Gastroesophageal sphincter (tissue), 4 donors: ENCODE measurements at places on chromosomes 12 and 14.

- ATAC-seq: no peak
Observed at GRCh38 chr14:105646175-105646574, 119.8 kb downstream of the TMEM121 start.

GRCh38 chr14:100350276-100350926 lies 27.3 kb downstream of the SLC25A47 start:
- no peak for ATAC-seq

DNA sequence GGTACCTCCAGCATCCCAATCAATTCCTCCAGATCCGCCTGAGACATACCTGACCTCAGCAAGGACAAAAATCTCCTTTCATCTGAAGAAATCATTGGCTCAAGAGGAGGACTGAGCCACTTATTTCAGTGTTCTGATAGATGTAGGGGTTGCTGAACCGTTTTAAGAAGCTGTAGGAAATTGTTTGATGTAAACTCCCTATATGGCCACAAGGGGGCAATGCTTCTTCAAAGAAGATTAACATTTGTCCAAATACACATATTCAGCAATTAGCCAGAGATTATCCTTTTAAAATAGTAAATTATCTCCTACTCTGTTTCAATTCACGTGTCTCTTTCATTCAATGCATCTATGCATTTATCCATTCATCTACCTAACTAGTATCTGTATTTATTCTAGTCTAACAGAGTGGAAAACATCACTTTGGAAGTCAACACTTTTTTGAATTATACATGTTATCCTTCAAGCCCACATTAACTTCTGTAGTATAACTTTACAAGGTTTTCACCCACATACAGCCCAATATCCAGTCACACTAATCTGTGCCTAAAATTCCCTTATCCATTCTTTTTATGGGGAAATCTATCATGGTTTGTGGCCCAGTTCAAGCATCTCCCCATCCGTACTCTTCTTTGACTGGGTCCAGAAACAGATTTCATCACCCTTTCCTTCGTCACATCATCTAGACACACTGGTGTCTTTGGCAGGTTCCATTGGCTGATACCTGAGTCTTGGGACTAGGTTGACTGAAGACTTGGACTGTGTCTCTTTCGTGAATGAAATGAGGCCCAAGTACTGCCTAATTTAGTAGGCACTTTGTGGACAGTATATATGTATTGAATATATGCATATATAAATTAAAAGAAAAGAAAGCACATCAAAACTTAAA lies 411.0 kb upstream of the OR4E1 start:
- ATAC-seq: peak; percentile 32

DNA sequence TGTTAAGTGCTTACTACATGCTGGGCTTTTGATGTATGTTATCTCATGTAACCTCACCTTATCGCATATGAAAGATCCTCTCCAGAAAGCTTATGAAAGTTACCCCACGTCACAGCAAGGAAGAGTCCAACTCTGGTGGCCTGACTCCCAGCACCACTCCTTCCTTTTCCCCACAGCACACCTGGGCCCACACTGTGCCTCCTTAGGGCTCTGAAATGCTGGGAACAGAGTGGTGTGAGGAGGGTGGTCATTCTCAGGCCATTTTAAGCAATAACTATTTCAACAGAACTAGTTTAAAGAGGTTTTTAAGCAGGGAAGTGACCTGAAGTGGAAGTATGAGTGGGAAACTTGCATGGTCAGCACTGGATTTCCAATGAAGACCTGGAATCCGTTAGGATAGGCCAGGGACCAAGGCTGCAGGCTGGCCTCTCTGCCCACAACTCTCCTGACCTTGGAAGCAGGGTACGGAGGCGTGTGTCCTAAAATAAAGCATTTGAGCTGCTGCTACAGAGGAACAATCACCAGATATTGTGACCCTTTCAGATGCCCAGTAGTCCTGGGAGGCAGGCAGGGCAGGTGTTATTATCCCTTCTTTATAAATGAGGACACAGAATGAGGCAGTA lies 67.2 kb upstream of the TMEM263 start:
- ATAC-seq: no peak

DNA sequence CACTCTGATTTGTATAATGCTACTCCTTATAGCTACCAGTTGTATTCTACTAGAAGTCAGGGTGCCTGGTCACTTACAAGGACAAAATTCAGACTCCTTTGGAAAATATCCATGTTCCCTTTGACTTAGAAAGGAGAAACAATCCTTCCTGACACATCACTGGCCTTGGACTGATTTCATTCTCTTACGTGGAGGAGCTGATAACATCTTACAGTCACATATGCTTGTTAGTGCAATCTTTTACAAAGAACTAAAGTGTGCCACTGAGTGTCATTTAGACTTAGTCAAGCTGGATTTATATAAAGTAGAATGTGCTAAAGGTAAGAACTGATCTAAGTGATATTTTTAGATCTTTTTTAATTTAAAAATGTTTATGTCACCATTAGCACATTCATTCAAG lies 131.0 kb upstream of the TMTC2 start:
- no peak for ATAC-seq

GRCh38 chr14:87994974-87995373 lies 2.0 kb upstream of the GALC start:
- no peak for ATAC-seq

- ATAC-seq: no peak
Observed at GRCh38 chr12:28586481-28586880, 396.2 kb downstream of the CCDC91 start.

DNA sequence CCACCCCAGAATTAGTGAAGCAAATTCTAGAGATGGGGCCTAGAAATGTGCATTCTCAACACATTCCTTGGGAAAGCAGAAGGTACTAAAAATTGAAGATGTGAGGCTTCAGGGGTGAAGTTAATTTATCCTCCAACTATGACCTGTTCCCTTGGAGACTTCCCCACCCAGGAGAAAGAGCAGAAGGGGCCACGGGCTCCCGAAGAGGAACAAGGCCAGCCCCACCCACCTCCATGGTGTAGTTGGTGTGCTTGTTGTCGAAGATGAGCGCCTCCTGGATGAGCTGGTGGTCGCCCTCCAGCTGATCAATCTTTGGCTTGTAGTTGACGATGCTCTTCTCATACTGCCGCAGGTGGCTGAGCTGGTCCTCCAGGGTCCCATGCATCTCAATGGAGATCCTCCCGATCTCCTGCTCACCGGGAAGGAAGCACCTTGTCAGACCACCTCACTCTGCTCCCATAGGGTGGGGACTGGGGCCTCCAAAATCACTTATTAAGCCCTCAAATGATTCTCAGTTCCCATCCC lies 87.8 kb upstream of the ZFP36L1 start:
- ATAC-seq: no peak

DNA sequence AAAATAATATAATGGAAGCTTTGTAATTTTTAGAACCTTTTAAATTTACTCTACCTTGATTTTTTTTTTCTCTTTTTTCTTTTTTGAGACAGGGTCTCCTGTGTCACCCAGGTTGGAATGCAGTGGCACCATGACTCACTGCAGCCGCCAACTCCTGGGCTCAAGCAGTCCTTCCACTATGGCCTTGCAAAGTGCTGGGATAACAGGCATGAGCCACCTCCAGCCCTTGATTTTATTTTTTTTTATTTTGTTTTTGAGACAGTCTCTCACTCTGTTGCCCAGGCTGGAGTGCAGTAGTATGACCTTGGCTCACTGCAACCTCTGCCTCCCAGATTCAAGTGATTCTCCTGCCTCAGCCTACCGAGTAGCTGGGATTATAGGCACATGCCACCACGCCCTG lies 65.3 kb upstream of the TRAF3 start:
- no peak for ATAC-seq

DNA sequence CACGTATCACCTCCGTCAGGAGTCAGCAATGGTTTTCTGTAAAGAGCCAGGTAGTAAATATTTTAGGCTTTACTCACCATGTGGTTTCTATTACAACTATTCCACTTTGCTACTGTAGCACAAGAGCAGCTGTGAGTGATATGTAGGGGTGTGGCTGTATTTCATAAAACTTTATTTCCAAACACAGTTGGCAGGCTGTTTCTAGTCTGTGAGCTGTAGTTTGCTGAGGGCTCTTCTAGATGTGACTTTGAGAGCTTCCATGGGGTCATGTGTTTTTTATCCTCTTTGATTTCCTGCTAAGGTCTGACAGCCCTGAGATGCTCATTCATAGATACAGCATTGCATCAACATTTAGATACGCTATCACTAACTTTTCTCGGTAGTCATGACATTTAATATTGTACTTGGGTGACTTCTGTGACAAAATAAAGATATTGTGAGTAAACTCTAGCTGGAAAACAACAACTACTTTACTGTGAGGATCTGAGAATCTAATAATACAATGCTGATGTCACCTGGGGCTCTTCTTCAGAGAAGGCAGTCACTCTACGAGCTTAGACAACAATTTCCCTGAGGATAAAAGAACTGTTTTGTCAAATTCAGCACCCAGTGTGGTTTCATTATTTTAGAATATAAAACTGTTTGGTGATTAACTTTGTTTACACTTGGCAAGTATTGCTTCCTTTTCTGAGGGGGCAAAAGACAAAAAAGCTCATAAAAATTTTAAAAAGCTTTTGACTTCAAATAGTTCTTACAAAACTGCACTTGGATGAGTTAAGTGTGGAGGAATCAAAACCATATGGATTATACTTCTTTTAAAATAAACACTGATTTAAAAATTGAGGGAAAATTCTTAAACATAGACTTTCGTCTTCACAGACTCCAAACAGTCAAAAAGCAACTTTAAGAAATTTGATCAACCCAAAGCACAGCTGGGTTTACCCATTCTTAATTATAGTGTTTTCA lies 231.2 kb upstream of the DCN start:
- ATAC-seq: no peak

DNA sequence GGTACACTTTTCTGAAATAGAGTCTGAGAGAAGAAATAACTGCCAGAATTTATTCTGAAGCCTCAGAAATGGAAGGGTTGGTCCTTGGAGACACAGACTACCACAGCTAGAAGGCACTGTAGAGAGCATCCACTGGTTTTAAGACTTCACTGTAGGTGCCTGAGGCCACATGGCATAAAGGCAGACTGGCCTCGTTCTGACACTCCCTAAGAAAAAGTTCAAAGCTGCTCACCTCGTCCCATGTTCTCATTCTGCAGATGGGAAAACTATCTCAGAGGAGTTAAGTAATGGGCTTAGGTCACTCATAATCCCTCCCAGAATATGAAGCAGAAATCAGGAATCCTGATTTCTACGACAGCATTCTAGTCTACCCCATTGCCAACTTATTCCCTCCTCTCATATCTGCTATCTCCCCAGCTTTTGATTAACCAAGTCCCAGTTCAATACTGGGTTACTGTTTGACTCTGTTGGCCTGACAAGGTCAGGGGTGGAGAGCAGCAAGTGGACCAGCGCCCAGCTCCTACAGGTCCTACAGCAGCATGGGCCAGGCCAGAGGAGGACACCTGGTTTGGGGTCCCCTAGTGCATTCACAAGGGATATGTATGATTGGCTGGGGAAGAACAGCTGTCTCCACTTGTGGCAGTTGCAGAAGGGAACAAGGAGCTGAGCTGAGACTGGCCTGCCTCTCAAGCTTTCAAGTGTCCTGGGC lies 3.7 kb downstream of the ITGA5 start:
- no peak for ATAC-seq
